ENCODE measurements at places on chromosomes 16 and 17. TPM values are rescaled to one million over a fixed set of nuclear protein-coding genes. Genes with fewer than 3 reads are reported as not detected.
A peak's percentile ranks its signal among the peaks of the same experiment; 100 is the strongest.

DNA sequence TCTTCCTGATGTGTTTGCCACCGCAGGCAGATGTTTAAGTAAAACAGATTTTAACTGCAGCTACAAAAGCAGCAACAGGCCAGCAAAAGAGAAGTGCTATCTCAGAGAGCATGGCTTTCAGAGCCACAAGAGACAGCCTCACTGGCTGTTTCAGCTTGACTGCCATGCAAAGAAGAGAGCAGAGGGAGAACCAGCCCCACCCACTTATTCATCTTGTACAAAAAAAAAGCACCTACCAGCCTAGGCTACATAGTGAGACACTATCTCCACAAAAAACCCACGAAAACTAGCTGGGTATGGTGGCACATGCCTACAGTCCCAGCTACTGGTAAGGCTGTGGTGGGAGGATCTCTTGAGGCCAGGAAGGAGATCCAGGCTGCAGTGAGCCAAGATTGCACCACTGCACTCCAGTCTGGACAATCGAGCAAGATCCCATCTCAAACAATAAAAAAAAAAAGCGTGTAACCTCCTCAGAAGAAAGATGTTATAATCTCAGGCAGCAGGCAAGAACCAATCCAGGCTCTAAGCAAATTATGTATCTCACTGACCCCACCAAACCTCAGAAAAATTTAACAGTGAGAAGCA is 30.0 kb downstream of the STH start:
- DNase-seq = no peak

- DNase-seq = no peak
These were observed 211.7 kb downstream of the C16orf78 start for GRCh38 chr16:49585143-49585832.

- no peak for DNase-seq
These were observed 16.7 kb downstream of the ZNF423 start for GRCh38 chr16:49839017-49839825.

- DNase-seq = peak; percentile 8
These were observed 313.5 kb downstream of the PHKB start for GRCh38 chr16:47774661-47775060.

GRCh38 chr17:65670667-65671371 is 109.4 kb upstream of the AXIN2 start:
- DNase-seq = no peak

DNA sequence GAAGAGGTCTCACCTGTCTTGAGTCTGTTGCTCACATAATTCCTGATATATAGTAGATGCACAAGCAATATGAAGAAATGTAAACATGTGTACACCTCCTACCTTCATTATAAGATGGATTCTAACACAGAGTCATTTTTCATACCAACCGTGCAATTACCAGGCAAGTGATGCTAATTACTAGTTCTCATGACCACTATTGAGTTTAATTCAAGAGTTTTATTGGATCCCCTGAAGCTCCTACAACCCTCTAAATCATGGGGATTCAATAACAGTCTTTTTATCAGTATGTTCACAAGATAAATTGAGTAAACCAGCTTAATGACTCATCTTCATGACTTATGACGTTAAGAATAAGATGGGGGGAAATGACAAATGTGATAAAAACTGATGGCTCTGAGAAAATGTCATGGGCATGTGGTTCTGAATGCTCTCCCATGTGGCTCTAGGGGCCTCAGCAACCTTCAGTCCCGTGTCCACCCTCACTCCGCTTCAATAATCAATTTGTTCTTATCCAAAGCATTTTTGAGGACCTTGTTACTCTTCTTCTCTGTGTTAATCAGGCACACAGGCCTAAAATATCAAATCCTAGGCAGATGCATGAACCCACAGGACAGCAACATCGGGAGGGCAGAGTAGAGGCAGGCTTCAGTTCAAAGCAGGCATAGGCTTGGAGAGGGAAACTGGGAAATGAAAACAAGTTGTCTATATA is 42.8 kb downstream of the PRAC1 start:
- no peak for DNase-seq

DNA sequence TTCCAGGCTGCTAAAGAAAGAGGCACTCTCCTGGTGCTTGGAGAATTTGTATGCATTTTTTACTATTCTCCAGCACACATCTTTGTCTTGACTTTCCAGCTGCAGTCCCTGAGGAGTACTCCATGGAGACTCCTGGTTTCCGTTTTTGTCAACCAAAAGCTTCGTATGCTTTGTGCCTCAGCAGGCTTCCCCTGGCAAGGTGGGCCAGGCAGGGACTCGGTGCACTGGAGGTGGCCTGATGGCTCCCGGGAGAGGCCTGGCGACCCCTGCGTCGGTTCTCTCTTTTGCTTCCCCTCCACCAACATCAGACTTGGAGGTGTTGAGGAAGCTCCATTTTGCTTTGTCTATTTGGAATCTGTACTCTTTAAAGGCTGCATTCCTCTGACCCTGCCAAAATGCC is 23.7 kb downstream of the CDK5R1 start:
- no peak for DNase-seq

GRCh38 chr17:58693208-58693607 is 806 bp downstream of the RAD51C start:
- no peak for DNase-seq

GRCh38 chr16:56628486-56629350 is 3.1 kb downstream of the MT1E start:
- DNase-seq = no peak

DNA sequence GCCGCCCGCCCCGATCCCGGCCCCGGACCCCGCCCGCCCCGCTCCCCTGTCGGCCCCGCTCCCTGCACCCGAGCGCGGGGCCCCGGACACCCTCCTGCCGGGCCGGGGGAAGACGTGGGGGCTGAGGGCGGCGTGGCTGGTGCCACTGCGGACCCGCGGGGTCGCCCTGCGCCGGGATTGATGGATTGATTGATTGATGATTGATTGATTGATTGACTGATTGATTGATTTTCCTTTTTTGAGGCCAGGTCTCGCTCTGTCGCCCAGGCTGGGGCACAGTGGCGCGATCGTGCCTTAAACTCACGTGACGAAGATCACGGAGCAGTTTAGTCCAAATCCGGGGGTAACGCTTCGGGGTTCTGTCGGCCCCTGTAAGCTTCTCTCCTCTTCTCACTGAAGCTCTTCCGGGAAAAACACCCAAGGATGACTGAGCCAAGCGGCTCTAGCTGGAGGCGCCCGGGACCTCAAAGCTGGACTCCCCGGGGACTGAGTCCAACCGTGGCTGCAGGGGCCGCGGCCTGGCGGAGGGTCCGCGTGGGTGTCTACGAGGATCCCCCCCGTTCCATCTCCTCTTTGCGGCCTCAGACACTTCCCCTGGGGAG is 40.2 kb upstream of the BHLHA9 start:
- DNase-seq = no peak

- DNase-seq = no peak
These were observed 2.2 kb downstream of the GJC1 start for GRCh38 chr17:44827863-44828262.

GRCh38 chr17:81683584-81684441 is at the start of the genes ARL16 and HGS:
Gene ARL16, minus strand, starts transcription at chr17:81683797. Its CDS starts 44 bp downstream, at chr17:81683753.
Gene HGS, plus strand, starts transcription at chr17:81684011. Its CDS starts 56 bp downstream, at chr17:81684067.
- peak; percentile 98 for DNase-seq

GRCh38 chr17:1056761-1057160 is 59.8 kb downstream of the TIMM22 start:
- no peak for DNase-seq

DNA sequence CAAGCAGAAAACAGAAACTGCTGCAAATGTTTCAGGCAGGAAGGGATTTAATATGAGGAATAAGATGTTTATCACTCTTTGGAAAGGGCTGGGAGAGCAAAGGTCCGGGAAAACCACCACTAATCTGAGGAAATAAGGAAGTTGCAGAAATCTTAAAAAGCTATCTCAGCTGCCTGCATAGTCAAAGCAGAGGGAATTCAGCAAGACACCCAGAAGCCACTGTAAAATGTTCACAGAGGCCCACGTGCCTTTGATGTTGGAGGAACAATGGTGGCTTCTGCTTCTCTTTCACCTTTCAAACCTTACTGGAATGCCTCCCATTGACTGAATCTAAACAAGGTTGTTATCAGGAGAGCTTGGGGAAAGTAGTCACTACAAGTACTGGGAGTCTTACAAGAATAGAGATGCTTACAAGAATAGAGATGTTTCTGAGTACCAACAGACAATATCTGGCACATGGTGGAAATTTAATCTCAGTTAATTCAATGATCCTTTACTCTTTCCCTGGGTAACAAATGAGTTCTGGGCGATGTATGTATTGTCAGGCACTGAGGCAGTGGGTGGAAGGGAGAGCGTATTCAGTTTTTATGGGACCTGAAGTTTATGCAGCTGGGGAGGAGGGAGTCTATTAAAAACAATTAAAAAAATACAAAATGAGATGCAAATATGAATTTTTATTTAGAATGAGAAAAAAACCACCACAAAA is 56.1 kb upstream of the MED13 start:
- DNase-seq = no peak

DNA sequence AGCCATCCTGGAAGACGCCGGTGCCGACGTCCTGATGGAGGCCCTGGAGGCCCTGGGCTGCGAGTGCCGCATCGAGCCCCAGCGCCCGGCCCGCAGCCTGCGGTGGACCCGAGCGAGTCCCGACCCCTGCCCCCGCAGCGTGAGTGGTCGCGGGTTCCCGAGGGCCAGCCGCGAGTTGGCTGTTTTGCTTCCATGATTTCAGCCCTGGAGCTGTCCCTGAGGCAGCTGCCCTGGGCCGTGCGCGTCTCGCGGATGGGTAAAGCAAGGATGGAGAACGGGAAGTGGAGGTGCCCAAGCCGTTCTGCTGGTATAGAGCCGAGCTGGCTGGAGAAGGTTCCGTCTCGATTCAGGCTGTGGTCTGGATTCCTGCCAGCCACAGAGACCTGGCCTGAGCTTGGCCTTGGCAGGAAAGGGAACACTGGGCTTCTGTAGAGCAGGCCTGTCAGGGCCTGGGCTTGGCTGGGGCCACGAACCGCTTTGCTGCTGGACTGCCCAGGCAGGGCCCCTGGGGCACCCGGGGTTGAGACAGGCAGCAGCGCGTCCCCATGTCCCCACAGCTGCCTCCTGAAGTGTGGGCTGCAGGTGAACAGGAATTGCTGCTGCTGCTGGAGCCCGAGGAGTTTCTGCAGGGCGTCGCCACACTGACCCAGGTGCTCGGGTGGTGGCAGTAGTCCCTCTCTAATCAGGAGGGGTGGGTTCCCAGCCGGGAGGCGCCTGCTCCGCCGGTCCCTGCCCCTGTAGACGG is 941 bp upstream of the MRPS34 start:
- no peak for DNase-seq

DNA sequence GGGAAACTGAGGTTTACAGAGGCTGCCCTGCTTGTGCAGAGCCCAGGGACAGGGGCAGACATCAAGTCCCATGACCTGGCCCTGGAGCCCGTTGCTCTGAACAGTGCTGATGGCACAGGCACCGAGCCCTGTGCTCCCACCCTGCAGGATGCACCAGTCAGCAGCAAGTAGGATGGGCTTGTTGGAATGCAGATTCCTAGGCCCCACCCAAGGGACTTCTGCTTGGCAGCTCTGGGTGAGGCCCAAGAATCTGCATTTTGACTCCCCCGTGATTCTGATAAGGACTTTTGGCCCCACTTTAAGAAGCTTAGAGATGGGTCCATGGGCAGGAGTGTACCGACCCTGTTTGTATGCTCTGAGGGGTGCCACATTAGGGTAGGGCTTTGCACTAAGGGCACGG is 23.3 kb downstream of the LASP1 start:
- DNase-seq = no peak

GRCh38 chr17:79413611-79414010 is 197.2 kb downstream of the RBFOX3 start:
- DNase-seq = no peak

- DNase-seq = no peak
These were observed 817.5 kb downstream of the CDH11 start for GRCh38 chr16:64304396-64304795.

DNA sequence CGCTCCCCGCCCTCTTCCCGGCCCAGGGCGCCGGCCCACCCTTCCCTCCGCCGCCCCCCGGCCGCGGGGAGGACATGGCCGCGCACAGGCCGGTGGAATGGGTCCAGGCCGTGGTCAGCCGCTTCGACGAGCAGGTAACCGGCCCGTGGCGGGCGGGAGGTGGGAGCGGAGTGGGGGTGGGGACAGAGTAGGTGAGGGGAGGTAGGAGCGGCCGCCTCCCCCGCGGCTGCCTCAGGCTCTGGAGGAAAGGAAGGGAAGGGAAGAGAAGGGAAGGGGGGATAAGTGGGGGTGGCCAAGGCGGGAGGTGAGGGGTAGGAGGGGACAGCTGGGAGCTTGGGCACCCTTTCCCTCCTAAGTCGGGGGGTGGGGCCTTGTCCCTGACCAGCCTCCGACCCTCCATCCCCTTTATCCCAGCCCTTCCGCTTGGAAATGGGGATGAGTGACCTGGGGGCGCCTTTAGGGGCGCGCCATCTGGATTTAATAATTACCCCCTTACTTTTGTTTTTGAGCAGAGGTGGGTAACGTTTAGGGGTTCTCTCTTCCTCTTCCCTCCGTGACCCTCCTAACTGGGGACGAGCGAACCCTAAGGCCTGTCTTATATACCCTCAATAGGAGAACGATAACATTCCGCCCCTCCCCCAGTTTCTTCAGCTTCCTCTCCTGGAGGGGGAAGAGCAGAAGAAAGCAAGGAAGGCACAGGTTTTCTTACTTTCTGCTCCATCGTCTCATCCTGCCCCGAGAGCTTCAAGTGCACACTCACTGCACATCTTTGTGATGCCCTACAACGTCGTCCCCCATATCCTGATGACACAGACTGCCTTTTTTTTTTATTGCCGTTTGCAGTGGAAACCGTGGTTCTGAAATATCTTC is 694 bp downstream of the NF1 start:
- peak; percentile 27 for DNase-seq

- DNase-seq = peak; percentile 59
These were observed 13.9 kb upstream of the KRTAP17-1 start for GRCh38 chr17:41329279-41329948.

GRCh38 chr16:69924777-69925191 is 26.4 kb upstream of the CLEC18A start:
- no peak for DNase-seq

GRCh38 chr17:61487161-61487988 is 35.2 kb downstream of the TBX4 start:
- no peak for DNase-seq

GRCh38 chr17:2111691-2112090 is 56.8 kb downstream of the HIC1 start:
- no peak for DNase-seq

GGT6 gene
- total RNA-seq = not detected

FSCN2 gene
- 0.43 TPM for total RNA-seq

UNC13D gene
- total RNA-seq = 1.1 TPM

ADAD2 gene
- total RNA-seq = not detected

CORO6 gene
- 3.1 TPM for total RNA-seq

TBX2 gene
- 18.7 TPM for total RNA-seq

BRICD5 gene
- total RNA-seq = 31.2 TPM

CSH2 gene
- total RNA-seq = not detected

HSD3B7 gene
- total RNA-seq = 2.3 TPM

BPTF gene
- total RNA-seq = 161 TPM

CTCF gene
- 78.8 TPM for total RNA-seq

SRCIN1 gene
- total RNA-seq = 8.4 TPM

TBC1D3C gene
- total RNA-seq = not detected

All from neural crest cell (in vitro differentiated cells).